Activated CD4-positive, alpha-beta T cell treated with anti-CD3 and anti-CD28 coated beads, Interleukin-2, amount 10 ng/mL, durations not matched to agents 7 days and 5 days (primary cell): ENCODE measurements at places on chromosomes 1 and 21.
A peak's percentile ranks its signal among the peaks of the same experiment; 100 is the strongest.

- DNase-seq: no peak
These were observed 2.2 kb upstream of the TOR1AIP2 start for GRCh38 chr1:179879797-179880196.

DNA sequence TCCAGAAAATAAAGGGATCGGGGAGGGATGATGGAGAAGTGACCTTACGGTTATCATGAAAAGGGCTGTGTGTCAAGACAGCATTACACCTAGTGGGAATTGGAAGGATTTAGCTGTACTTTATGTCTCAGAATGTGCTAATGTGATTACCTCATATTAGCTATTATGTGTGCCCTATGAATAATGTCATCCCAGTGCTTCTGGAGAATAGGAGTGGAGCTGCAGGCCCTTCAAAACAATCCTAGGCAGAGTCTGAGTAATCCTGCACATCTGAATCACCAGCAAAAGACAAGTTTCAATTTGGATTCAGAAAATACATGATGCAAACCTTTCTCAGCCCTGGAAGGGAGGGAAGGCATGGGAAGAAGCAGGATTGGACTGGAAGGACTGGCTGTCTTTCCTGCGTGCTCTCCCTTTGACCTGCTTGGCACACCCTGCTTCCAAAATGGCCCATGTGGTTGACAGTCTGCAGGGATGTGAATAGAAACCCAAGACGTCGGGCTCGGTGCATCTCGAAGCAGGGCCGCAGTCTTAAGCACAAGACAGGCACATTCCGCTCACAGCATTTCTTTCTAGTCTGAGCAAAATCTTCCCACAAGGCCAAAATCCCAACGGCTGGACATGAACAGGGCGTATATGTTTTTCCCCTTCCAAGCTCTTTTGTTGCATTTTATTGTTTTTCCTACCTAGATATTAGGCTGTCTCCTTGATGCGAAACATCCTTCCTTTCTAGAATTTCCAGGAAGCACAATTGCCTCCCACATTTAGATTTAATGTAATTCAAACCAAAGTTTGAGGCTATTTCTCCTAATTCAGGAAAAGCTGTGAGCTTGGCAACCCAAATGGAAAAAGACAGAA lies 54.3 kb upstream of the TARBP1 start:
- DNase-seq: no peak

DNA sequence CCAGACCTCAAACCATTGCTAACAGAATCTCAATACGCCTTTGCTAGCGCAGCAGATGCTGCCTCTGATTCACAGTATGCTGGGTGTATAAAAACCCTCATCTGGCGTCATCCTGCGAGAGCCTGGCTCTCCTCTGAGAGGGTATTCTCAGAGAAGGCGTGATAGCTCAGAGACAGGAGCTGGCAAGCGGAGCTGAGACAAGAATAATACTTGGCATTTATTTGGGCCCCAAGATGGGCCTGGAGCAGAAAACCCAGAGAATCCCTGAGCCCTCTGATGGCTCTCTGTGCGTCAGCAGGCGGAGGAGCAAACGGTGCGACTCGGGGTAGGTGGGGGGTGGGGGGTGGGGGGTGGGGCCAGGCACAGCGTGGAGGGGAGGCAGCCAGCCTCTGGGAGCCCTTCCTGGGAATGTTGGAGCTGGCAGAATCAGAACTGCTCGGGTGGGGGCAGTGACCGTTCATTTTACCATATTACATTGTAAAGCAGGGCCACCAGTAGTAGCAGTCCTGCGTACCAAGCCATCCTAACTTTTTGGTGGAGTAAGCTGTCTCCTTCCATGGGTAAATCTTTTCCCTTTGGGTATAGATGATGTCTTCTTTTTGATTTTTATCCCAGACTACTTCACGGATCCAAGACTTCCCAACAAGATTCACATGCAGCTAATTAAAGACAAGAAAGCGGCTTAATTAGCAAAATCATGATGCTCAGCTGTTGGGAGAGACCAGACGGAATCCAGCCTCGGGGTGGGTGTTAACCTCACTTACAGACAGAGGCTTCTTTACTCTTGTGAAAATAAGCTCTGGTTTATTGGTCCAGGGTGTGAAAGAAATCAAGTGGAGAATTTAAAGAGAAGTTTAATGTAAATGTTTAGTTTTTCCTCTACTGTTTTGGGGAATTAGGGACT lies 7.1 kb downstream of the RIIAD1 start:
- DNase-seq: no peak

DNA sequence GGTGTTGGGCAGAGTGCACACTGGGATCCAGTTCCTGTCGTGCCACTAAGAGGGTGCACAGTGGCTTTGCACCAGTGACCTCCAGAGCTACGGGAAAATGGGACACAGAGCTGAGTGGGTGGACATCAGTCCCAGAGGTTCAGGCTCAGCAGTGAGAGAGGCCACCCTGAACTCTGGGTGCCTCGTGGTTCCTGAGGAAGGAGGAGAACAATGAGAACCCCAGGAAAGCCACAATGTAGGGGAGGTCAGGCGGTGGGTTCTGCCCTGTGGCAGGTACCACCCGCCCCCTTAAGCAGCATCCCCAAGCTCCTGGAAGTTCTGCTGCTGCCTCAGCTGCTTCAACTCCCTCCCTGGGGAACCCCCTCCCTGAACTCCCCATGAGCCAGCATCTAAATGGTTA lies 112.2 kb downstream of the GRIK3 start:
- no peak for DNase-seq

GRCh38 chr1:99170516-99170915 lies 93.8 kb upstream of the PLPPR4 start:
- no peak for DNase-seq

DNA sequence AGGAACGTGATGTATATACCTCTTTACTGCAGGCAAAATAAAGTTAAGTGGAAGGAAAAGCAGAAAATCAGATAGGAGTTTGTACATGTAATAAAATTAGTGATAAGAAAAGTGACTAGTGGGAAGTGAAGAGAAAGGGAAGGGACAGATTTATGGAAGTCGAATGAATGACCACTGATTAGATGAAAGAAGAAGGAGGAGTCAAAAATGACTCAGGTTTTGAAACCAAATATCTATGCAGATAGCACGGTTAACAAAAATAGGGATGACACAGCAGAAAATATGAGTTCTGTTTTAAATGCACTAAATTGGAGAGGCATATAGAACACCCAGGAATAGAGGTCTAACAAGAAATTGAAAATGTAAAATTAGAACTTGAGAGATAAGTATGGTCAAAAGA lies 128.0 kb downstream of the HMCN1 start:
- no peak for DNase-seq

DNA sequence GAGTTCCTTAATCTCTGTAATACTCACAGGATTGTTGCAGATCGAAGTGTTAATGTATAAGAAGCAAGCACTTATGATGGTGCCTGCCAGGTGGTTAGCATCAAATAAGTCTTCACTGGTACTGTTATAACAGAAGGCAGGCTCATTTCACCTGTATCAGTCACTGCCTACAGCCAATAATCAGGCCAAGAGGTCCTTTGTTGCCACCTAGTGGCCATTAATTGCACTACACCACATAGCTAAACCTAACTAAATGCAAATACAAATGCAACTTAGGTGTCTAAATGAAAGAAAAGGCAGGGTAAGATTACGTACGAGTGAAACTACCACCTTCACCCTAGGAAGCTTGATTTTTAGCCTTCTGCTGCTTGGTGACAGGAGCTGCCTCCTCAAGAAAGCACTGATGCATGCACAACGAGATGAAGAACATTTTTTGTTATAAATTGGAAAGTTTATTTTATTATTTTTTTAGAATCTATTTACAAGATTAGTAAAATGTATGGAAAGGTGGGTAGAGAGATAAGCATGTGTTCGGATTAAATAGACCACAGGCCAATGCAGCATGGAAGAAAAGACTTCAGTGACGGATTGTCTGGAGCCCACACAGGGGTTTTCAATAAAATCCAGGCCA lies 334.8 kb upstream of the CAMK1G start:
- peak; percentile 63 for DNase-seq

- DNase-seq: no peak
These were observed 5.5 kb upstream of the PEX10 start for GRCh38 chr1:2417833-2418225.

DNA sequence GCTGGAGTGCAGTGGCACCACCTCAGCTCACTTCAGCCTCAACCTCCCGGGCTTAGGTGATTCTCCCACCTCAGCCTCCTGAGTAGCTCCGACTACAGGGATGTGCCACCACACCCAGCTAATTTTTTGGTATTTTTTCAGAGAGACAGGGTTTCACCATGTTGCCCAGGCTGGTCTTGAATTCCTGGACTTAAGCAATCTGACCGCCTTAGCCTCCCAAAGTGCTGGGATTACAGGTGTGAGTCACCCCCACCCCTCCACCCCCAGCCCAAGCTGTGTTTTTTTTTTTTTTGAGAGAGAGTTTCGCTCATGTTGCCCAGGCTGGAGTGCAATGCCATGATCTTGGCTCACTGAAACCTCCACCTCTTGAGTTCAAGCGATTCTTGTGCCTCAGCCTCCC lies 75.4 kb downstream of the NKAIN1 start:
- no peak for DNase-seq

GRCh38 chr1:54551891-54552290 lies 3.9 kb downstream of the ACOT11 start:
- DNase-seq: no peak

GRCh38 chr1:117512728-117513321 lies 93.0 kb upstream of the TENT5C start:
- no peak for DNase-seq

GRCh38 chr1:1755852-1756251 lies 22.4 kb downstream of the NADK start:
- no peak for DNase-seq

GRCh38 chr21:43727519-43728153 lies 8.7 kb downstream of the PDXK start:
- DNase-seq: no peak

DNA sequence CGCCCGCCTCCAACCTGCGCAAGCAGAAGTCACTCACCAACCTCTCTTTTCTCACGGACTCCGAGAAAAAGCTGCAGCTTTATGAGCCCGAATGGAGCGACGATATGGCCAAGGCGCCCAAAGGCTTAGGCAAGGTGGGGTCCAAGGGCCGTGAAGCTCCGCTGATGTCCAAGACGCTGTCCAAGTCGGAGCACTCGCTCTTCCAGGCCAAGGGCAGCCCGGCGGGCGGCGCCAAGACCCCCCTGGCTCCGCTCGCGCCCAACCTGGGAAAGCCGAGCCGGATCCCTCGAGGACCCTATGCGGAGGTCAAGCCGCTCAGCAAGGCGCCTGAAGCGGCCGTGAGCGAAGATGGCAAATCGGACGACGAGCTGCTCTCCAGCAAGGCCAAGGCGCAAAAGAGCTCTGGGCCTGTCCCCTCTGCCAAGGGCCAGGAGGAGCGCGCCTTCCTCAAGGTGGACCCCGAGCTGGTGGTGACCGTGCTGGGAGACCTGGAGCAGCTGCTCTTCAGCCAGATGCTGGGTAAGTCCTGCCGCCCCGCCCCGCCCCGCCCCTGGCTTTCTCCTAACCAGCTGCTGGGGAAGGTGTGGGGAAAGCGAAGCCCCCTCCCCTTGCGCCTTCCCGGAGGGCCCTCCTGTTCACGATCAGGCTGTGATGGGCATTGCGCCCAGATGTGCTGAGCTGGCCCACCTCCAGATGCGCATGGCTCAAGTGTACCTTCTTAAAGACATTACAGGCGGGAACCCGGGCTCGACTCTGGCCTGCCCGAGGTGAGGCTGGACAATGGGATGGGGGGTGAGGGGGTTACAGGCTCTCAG lies 110.2 kb downstream of the NAV1 start:
- DNase-seq: no peak

DNA sequence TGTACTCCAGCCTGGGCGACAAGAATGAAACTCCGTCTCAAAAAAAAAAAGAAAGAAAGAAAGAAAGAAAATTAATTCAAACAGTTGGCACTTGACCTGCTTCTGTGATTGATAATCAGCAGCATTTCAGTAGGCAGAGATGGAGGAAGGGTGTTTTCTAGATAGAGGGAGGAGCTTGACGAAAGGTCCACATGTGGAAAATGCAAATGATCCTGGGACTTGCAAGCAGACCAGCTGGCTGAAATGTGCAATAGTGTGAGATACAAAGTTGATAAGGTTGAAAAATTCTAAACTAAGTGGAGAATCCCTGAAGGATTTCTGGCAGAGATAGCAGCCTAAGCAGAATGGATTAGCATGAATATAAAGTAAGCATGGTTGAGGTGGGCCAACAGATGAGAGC lies 4.2 kb downstream of the ELAPOR1 start:
- no peak for DNase-seq

- DNase-seq: no peak
These were observed 21.2 kb downstream of the TP73 start for GRCh38 chr1:3673381-3674099.

DNA sequence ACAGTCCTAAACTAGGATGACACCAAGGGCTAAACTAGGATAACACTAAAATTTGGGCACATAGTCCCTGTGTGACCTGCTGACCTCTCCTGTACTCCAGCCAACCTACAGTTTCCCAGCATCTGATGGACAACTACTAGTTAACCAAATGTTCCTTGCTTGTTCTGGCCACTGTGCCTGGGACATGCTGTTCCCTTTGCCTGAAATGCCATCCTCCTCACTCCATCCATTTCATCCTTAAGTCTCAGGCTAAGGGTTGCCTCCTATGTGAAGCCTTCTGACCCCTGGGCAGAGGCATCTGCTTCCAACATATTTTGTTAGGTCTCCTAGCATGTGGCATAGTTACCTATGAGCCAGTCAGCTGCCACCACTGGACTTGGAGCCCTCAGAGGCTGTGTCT lies 204.9 kb upstream of the JUN start:
- DNase-seq: no peak

- no peak for DNase-seq
These were observed 197.7 kb downstream of the GREM2 start for GRCh38 chr1:240414237-240414636.

GRCh38 chr1:203289982-203290260 lies 15.4 kb upstream of the BTG2 start:
- DNase-seq: no peak

GRCh38 chr1:14160781-14161180 lies 437.7 kb upstream of the KAZN start:
- no peak for DNase-seq

DNA sequence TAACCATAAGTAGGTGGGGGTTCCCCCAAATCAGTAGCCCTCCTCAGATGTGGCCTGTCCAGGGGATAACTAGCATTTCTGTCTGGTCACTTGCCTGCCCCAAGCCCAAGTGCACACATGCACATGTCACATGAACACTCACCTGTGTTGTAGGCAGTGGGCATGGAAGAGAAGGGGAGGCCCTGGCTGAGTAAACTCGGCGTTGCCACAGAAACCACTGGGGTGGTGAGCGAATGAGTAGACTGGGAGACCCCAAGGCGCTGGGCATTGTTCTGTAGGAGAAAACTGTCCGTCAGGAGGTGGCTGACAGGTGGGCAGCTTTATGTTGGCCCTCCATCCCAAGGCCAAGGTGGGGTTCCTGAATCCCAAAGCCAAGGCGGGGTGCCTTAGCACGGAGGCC lies 25.6 kb downstream of the MEF2D start:
- DNase-seq: no peak

GRCh38 chr1:171801487-171801891 lies 20.0 kb downstream of the METTL13 start:
- DNase-seq: no peak

GRCh38 chr1:110081061-110081460 lies 10.6 kb upstream of the ALX3 start:
- DNase-seq: no peak
